IPS-NIHi11 (cell line): ENCODE measurements at places on chromosomes 11 and 22.
A peak's percentile ranks its signal among the peaks of the same experiment; 100 is the strongest.

DNA sequence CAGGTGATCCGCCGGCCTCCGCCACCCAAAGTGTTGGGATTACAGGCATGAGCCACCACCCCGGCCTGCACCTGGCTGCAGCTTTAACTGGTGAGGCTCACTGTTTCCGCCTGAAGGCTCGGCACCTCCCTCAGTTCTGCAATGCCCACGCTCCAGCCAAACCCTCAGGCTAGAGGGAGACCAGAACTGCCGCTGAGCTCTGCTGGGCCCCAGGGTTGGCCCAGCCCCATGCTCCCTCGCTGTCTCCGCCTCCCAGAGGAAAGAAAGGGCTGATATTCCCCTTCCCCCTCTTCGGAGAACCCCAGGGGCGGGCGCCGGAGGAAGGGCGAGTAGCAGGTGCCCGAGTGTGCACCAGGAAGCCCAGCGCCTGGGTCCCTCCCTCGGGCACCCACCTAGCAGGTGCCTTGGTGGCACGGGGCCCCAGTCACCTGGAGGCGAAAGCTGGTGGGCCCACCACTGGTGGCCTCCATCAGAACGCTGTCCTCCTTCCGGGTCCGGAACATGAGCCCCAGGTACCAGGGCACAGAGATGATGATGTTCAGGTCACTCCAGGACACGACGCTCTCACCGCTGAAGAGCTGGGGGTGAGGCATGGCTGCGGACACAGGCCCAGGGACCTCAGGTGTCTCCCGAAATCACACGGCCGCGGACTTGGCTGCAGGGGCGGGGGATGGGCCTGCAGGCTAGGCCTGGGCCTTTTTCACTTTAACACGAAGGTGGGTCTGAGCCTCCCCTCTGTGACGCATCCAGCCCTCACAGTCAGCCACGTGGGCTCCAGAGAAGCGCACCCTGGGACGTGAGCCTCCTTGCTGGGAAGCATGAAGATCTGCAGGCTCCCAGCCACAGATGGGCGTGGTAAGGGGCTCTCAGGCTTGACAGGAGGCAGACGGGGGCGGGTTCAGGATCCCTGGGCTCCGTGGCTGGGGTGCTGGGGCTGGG is 73.3 kb downstream of the TRMU start:
- peak; percentile 62 for DNase-seq

GRCh38 chr11:59459916-59460315 is 3.2 kb downstream of the OR4D6 start:
- DNase-seq = no peak

- DNase-seq = no peak
These were observed 27.2 kb downstream of the IGSF9B start for GRCh38 chr11:133929401-133930052.

GRCh38 chr11:43573873-43574272 is 106.7 kb upstream of the HSD17B12 start:
- no peak for DNase-seq

DNA sequence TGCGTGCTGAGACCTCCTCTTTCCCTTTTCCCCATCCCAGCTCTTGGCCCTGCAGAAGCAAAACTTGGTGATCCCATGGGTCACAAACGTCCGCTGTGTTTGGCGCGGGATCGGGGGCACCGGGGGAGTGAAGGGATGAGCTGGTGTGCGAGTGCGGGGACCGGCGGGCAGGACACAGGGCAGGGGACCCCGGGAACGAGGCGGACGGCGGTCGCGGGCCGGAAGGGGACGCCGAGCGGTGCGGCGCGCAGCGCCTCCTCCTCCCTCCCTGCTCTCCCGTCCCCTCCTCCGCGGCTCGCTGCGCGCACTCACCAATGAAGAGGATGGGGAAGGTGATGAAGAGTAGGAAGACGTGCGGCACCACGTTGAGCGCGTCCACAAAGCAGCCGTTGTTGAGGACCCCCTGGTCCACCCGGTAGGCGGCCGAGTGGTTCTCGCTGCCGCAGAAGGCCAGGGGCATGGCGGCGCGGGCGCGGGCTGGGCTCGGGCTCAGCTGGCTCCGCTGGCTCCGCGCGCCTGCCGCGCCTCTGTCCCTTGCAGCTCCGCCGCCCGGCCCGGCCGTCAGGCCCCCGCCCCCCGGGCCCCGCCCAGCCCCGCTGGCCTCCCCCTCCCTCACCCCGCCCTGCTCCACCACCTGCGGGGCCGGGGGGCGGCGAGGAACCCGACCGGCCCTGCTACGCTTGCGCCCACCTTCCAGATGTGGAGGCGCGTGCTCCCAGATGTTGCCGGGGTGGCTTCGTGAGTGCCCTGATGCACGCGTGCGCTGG is at the start of gene ABCC8:
TSS of gene ABCC8 (minus strand) at position 529 of the 767 bp plus-strand sequence. CDS start at position 460, 69 bp downstream.
- DNase-seq = peak; percentile 73

DNA sequence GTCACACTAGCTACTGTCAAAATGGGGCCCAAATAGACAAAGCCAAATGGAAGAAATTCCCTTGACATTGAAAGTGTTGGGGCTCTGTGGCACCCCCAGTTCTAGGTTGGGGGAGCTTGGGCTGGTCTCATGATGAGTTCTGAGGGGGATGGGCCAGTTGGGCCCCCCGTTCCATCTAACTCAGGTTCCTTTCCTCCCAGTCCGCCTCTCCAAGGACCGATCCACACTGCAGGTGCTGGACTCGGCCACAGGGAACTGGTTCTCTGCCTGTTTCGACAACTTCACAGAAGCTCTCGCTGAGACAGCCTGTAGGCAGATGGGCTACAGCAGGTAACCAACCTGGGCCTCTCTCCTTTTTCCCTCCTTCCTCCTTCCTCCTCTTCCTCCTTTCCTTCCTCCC is 17.7 kb upstream of the SMIM35 start:
- no peak for DNase-seq

DNA sequence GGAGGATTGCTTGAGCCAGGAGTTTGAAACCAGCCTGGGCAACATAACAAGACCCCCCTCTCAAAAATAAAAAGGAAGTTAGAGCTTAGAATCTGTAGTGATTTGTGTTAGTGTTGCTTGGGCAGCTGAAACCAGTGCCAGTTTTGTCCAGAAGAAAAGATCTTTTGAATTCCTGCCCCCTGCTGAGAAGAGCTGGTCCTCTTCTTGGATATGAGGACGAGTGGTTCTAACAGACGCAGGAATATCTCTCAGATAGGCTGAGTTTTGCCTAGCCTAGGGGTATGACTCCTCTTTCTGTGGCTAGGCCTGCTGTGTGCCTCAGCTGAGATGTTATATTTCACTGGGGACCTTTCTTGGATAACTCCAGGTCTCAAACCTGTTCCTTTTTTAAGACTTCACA is 102.8 kb downstream of the STIM1 start:
- DNase-seq = no peak

- peak; percentile 71 for DNase-seq
These were observed 13.0 kb upstream of the OR6A2 start for GRCh38 chr11:6812390-6813005.

- no peak for DNase-seq
These were observed 2.1 kb downstream of the RNH1 start for GRCh38 chr11:504994-505344.

DNA sequence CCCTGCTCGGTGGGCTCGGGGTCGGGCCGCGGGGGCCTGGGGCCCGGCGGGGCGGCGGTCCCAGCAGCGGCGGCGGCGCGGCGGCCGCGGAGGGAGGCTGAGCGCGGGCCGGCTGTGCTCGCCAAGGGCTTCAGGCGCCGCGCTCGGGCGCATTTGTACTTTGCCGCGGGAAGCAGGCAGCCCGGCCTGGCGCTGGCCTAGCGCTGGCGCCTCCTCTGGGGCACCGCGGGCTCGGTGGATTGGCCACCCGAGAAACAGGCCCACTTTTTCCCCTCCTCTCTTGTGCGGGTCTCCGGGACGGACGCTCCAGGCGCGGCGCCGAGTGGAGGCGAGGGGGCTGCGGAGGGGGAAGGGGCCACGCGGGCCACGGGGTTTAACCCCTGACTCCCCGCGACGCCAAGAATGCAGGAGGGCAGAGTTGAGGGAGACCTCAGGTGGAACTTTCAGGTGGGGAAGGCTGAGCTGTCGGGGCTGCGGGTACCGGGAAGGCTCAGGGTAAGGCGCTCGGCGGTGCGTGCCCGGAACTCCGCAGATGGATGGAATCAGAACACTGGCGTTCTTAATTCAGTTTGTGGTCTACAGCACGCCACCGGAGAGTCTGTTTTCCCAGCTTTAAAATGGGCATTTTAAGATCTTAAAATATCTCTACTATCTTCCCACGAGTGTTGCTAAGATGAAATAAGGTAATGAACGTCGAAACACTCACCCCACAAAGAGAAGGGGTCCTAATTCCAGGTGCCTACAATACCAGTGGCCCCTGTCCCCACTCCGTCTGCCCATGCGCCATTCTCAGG is at the start of gene CHRDL2:
TSS of gene CHRDL2 (minus strand) at position 126 of the 794 bp plus-strand sequence. CDS start 538 bp downstream, outside the sequence.
- DNase-seq = peak; percentile 76

GRCh38 chr11:7585816-7586215 is 72.0 kb downstream of the PPFIBP2 start:
- DNase-seq = no peak

GRCh38 chr22:36247955-36248354 is 5.0 kb upstream of the APOL1 start:
- DNase-seq = no peak

DNA sequence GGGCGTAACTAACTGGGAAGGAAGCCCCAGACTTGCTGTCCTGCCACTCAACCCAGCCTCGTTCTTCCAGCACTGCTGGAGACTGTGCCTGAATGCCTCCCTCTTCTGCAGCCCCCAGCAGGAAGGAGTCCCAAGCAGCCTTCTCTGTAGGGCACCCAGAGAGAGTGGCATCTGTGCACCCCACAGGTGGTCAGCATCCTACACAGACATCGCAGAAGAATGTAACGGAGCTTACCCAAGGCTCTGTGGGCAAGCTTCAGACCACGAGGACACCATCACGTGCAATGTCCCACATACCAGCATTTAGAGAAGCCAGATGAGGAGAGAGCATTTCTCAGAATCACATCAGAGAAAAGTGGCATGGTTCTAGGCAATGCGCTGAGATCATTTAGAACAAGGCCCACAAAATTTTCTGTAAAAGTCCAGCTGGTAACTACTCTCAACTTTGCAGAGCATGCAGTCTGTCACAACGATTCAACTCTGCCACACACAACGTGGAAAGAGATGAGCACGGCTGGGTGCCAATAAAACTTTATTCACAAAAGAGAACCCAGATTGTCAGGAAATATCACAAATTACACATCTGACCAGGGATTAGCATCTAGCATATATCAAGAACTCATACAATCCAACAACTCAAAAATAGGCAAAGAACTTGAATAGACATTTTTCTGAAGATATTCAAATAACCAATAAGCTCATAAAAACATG is 33.4 kb downstream of the SHANK2 start:
- no peak for DNase-seq

GRCh38 chr11:10267821-10268220 is 26.2 kb downstream of the SBF2 start:
- DNase-seq = no peak

- no peak for DNase-seq
These were observed 92.5 kb downstream of the CCDC83 start for GRCh38 chr11:85947431-85948272.

DNA sequence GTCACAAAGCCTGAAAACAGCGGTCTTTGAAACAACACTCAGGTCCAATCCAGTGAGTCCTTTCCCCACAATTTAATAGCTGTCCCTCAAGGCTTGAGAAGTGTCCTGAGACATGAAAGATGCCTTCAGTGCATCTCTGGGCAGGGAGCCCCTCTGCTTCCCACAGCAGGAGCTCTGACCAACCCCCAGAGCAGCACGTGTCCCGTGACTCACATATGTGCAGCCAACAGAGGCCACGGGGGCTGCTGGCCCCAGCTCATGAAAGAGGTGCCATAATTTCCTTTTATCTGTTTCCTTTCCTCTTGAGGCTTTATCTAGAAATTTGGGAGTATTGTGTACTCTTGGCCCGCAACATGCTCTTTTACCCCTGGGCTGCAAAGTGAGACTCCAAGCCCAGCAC is 33.2 kb upstream of the LMO1 start:
- DNase-seq = no peak

- no peak for DNase-seq
These were observed 12.8 kb upstream of the MUC15 start for GRCh38 chr11:26584818-26585217.

DNA sequence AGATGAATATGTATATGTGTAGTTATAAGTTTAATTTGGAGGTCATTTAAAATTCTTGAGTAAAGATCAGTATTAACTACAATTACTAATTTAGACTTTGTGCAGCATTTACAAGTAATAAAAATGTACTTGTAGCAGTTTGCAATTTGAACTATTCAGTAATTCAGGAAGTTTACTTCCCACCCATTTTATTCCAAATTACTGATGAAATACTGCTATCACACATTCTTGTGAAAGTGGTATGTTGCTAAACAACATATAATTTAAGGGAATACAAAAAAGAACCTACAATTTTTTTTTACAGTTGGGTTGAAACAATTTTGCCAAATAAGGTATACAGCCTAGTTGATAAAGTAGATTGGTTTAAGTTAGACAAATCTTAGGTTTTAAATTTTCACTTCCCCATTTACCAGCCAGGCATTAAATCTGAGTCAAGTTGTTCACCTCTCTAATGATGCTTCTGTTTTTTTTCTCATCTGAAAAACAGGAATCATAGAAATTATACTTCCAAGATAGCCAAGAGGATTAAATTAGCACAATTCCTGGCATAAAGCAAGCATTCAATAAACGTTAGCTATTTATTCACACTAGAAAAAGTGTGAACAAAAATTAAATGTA is 45.3 kb downstream of the ZBTB44 start:
- no peak for DNase-seq

DNA sequence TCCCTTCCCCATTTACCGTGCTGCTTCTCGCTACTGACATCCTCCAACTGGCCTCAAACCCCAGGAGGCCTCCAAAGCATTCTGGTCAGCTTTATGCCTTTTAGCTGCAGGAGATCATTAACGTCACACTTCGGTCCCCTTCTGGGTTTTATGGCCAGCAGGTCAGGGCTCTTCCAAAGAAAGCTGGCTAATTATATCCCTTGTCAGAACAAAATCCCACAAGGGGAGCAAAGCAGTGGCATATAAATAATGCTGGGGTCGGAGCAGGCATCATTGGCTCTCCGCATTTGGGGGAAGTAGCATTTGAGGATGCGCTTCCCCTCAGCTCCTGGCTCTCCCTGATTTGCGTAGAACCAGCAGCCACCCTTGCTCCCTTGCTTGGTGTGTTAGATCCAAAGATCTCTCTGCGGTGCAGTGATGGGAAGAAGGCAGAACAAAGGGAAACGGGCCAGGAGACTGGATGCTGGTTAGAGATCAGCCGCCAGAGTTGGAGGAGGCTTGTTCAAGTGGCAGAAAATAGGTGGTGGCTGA is 117.4 kb downstream of the DBX1 start:
- DNase-seq = no peak

DNA sequence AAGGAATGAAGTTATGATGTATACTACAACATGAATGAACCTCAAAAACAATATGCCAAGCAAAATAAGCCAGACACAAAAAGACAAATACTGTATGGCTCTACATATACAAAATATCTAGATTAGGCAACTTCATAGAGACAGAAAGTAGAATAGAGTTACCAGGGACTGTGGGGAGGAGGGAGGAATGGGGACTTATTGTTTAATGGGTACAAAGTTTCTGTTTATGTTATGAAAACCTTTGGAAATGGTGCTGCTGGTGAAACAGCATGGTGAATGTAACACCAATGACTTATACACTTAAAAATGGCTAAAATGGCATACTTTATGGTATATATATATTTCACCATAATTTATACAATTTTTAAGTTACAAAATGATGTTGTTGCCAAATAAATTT is 4.1 kb downstream of the AQP11 start:
- no peak for DNase-seq
